ENCODE measurements at places on chromosomes 7 and 10. TPM values are rescaled to one million over a fixed set of nuclear protein-coding genes. Genes with fewer than 3 reads are reported as not detected.

DNA sequence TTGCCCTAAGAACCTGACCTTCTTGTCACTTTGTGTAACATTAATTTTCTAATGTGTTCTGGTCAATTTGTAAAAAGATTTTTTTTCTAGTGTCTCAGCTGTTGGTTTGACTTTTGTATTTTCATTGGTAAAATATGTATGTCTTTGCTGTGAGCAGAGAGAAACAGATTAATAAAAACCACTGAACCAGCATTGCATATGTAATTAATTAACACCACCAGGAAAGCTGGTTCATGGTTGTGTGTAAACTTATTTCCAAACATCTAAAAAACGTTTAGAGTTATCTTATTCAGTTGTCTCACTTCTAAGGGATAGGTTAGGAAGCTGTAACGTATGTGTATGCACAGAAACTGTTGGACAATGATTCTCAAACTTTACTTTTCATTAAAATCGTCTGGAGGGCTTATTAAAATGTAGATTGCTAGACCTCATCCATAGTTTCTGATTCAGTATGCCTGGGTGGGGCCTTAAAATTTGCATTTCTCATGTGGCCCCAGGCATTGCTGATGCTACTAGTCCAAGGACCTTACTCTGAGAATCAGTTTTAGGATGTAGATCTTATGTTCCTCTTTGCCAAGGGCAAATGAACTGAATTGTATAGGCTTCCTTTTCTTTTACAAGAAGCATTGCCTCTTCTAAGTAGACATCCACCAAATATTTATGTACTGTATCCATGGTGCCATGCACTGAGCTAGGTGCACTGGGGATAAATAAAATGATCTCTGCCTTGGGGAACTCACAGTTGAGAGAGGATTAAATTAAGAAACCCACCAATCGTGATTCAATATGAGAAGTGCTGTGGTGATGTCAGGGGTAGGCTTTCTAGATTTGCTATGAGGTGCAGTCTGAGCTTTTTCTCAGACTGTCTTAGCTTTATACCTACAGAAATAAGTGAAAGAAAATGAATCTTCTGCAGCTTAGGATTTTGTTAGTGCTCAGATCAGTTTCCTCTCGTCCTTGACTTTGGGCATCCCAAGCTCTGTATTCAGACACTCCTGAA, 98.7 kb downstream of the AUTS2 start:
- H3K27ac ChIP-seq: no peak overlapping the region
- H3K4me1 ChIP-seq: no peaks in the 10 kb centered on the region
- no peak overlapping the region for H3K4me3 ChIP-seq

- DNase-seq: no peak
- no peak overlapping the region for H3K27ac ChIP-seq
These were observed 134.9 kb upstream of the ADARB2 start for GRCh38 chr10:1872151-1872726.

DNA sequence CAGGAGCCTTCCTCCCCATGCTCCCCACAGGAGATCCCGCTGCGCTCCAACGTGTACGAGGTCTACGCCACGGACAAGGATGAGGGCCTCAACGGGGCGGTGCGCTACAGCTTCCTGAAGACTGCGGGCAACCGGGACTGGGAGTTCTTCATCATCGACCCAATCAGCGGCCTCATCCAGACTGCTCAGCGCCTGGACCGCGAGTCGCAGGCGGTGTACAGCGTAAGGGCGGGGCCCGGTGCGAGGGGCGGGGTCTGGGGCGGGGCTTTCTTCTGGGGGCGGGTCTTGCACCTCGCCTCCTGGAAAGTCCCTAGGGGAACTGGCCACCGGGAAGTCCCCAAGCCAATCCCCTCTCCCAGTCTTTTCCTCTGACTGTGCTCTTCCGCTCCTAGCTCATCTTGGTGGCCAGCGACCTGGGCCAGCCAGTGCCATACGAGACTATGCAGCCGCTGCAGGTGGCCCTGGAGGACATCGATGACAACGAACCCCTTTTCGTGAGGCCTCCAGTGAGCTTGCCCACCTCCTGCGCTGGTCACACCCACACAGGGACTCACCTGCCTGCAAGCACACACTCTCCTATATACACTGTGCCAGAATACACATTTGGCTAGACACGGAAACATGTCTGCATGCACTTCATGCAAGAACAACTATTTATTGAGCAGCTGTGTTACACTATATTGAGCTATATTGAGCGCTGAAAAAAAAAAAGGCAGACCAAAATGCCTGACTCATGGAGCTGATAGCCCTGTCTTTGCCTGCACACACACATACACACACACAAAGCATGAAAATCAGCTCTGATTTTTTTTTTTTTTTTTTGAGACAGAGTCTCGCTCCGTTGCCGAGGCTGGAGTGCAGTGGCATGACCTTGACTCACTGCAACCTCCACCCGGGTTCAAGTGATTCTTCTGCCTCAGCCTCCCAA, 32.7 kb upstream of the VSIR start:
- H3K4me3 ChIP-seq: no peak overlapping the region
- H3K27me3 ChIP-seq: no peaks in the 10 kb centered on the region
- no peak overlapping the region for H3K27ac ChIP-seq
- no peak for DNase-seq
- H3K4me1 ChIP-seq: no peaks in the 10 kb centered on the region

DNA sequence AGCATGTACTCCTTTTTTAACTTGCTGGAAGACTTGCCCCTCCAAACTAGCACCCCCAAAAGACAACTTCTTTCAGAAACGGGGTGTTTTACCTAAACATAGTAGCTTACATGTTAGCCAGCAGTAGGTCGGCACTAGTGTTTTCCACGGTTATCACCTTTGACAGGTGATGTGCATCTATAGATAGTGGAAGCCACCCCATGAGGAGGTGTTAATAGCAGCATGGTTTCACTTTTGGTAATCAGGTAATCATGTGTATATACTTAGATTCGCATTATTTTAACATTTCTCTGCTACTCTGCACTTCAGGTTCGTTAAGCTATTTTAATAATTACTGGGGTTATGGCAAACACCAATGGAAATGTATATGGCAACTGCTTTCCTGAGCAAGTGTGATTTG, 17.6 kb downstream of the SRI start:
- no peak for DNase-seq
- H3K36me3 ChIP-seq: peaks cover 40% of the 10 kb centered on the region
- H3K27me3 ChIP-seq: no peaks in the 10 kb centered on the region
- H3K4me1 ChIP-seq: no peaks in the 10 kb centered on the region
- no peak overlapping the region for H3K4me3 ChIP-seq
- H3K27ac ChIP-seq: no peak overlapping the region

- no peak overlapping the region for H3K4me3 ChIP-seq
- peaks cover 41% of the 10 kb centered on the region for H3K4me1 ChIP-seq
- H3K27me3 ChIP-seq: no peaks in the 10 kb centered on the region
- H3K36me3 ChIP-seq: no peaks in the 10 kb centered on the region
These were observed 67.2 kb upstream of the ZPBP start for GRCh38 chr7:50160206-50160605.

The FOXI2 gene
- not detected for total RNA-seq

The LRRC17 gene
- total RNA-seq: 0.22 TPM

The MYO1G gene
- 155 TPM for total RNA-seq
